AG10803 (cell line): ENCODE measurements at places on chromosomes 5 and 9.

DNA sequence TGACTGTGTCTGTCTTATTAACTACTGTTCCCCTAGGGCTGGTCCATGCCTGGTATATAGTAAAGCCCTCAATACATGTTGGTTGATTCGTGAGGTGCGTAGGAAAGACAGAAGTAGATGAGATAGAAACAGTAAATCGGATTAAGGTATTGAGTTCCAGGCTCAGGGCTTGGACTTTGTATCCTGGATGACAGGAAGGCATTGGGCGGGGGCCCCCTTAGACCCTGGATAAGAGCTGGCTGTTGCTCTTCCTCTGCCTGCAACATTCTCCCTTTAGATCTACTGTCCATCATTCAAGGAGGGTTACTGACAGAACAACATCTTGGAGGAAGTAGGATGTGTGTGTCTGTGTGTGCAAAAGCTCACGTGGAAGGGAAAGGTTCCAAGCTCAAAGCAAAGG, 31.2 kb upstream of the CTNNA1 start:
- DNase-seq, result no peak

DNA sequence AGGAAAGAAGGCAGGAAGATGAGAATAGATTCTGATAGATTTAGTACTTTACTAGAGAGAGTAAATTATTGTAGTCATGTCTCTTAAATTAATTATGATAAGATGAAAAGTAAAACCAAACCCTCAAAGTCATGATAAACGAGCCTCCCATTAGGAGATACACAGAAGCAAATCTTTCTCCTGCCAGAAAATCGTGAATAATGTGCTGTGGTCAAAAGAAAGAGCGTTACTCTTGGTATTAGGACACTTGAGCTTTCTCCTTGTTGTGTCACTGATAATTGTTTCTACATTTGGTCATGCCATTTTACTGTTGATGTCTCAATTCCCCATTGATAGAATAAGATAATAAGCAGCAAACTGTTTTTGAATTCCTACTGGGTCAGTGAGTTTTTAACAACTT, 562.8 kb upstream of the TLE4 start:
- no peak for DNase-seq

DNA sequence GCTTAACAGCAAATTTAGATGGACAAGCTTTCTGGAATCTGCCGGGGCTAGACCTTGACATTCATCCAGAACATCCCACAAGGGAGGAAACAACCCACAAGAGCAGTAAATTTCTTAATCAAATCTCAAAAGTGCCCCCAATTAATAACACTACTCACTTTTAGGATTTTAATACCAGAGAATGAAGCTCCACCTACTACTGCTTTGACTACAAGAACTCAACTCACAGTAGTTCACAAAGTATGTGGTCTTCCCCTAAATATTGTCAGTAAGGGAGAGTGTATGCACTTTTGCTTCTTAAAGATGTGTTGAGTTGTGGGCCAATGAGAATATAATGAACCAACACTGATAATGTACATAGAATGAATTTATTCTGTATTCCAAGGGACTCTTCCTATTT, 94.7 kb downstream of the EBF1 start:
- no peak for DNase-seq

- DNase-seq, result peak; percentile 57
These were observed 49.6 kb downstream of the SERINC5 start for GRCh38 chr5:80206282-80206681.

DNA sequence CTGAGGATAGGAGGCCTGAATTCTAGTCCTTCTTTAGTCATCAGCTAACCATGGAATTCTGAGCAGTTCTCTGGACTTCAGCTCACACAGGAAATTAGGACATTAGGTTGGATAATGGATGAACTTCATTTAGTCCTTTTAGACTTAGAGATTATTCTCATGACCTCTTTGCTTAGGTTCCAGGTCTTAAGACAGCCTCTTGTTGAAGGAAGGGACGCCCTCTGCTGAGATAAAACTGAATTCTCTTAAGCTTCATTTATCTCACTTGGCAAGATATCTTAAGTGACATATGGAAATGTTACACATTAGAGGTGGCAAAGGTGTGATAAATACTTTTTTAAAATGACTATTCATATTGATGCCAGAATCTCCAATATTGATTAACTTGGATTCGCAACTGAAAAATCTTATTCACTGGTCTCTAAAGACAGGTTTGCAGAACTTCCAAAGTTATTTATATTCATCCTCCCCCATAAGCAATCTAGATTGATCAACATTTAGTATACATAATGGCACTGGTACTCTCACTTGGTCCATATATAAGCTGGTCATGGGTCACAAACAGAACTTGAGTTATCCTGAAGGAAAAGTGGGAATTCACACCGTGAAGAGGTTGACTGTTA, 16.9 kb upstream of the ZNF366 start:
- peak; percentile 91 for DNase-seq

DNA sequence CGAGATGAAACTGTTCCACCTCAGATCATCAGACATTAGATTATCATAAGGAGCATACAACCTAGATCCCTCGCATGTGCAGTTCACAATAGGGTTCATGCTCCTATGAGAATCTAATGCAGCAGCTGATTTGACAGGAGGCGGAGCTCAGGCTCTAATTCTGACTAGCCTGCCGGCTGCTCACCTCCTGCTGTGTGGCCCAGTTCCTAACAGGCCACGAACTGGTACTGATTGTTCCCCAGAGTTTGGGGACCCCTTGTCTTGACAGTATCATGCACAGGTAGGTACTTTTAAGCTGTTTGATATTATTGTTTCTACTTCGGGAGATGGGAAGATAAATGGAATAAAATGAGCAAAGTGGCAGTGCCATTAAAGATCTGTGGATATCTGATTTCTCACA, 66.9 kb downstream of the ZCCHC7 start:
- DNase-seq, result no peak

- DNase-seq, result peak; percentile 76
These were observed 52.7 kb downstream of the NDST1 start for GRCh38 chr5:150560401-150561191.
